Spleen (tissue), 13 donors: ENCODE measurements at places on chromosomes 6 and 20. TPM values are rescaled to one million over a fixed set of nuclear protein-coding genes. Genes with fewer than 3 reads are reported as not detected.

DNA sequence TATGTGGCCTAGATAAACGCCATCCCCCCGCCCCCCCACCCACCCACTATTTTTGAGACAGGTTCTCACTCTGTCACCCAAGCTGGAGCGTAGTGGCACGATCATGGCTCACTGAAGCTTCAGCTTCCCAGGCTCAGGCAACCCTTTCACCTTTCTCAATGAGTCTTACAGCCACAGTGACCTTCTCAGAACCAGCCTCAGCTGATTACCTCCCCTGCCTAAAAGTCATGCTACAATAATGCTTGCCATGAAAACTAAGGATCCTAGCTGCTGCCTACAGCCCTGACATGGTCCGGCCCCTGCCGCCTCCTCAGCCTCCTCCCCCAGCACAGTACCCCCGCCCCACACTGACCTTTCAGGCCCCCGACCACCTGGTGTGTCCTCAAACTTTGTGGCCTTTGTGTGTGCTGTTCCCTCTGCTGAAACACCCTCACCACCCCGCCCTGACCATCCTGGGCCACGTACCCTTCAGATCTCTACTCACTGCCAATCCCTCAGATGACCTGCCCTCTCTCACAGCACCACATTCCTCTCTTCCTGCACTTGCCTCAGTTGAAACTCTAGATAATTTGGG lies 31.3 kb downstream of the PNPLA1 start:
- H3K4me3 ChIP-seq, result no peak overlapping the region
- no peak for DNase-seq
- peaks cover 5% of the 10 kb centered on the region for H3K4me1 ChIP-seq
- no peak overlapping the region for H3K27ac ChIP-seq
- H3K36me3 ChIP-seq, result no peaks in the 10 kb centered on the region
- H3K27me3 ChIP-seq, result no peaks in the 10 kb centered on the region

- H3K36me3 ChIP-seq, result no peaks in the 10 kb centered on the region
- peak overlapping the region; percentile 12 for H3K27ac ChIP-seq
Measured at GRCh38 chr6:132190815-132191175, 210.5 kb downstream of the MOXD1 start.

The SLC22A7 gene
- not detected for total RNA-seq

The WFDC2 gene
- 0.74 TPM for total RNA-seq

The SLC35D3 gene
- not detected for total RNA-seq

The NSFL1C gene
- total RNA-seq, result 86.4 TPM
